ENCODE measurements at places on chromosomes 2 and 18.

DNA sequence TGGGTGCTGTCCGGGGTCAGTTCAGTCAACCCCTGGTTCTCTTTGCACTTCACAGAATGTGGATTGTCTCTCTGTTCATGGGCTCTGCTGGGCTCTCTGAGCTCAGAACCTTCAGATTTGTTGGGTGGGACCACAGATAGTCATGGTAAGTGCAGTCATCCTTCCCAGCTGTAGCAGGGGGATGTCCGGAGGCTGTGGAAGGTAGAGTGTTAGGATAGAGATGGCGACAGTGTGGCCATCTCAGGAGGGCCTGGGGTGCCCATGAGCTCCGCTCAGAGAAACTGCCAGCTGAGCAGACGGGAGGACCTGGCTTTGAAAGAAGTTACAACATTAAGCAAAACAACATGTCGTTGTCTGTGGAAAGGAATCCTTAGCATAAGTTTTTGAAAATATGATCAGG, 149.8 kb downstream of the FAM210A start:
- DNase-seq, result no peak

DNA sequence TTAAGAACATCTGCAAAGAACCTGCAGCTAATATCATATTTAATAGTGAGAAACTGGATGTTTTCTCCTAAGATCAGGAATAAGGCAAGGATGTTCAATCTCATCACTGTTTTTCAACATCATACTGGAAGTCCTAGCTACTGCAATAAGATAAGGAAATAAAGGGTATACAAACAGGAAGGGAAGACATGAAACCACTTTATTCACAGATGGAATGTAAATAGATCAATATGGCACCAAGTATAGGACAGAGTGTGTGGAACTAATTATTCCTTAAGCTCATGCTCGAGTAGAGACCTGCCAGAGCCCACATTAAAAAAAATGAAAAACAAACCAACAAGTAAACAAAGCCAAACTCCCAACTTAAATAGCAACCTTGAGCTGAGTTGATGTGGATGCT, 41.3 kb upstream of the TMEM247 start:
- DNase-seq, result no peak

DNA sequence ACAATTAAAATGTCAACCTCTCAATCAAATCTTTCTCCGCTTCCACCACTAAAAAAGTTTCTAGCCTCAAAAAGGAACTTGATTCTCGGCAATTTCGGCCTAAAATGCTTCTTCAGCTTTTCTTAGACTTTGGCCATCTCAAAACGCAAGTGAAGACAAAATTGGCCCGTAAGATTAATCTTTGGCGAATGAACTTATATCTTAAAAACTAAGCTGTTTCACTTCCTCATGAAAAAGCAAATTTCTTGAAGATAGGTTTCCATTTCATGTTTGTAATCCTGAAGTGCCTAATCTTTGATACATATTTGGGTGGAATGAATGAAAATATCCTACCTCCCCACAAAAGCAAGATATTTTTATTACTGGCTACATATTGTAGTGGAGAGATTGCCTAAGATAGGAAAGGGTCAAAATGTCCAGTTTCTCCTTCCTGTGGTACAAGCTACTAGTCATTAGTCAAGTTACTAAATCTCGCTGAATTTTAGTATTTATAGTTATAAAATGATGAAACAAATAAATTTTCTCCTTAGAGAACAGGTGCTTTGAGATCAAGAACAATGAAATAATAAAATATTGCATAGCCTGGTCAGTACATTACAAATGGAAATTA, 85.4 kb upstream of the ZEB2 start:
- DNase-seq, result no peak

DNA sequence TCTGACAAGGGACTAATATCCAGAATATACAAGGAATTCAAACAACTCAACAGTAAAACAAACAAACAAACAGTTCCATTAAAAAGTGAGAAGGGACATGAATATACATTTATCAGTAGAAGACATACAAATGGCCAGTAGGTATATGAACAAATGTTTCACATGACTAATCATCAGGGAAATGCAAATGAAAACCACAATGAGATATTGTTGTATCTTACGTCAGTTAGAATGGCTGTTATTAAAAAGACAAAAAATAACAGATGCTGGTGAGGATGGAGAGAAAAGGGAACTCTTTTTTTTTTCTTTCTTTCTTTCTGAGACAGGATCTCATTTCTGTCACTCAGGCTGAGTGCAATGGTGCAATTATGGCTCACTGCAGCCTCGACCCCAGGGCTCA, 175.5 kb downstream of the CAMKMT start:
- no peak for DNase-seq

- DNase-seq, result no peak
Measured at GRCh38 chr18:76463358-76463757, 31.7 kb downstream of the ZNF516 start.

GRCh38 chr2:125796784-125797183, 859.2 kb upstream of the GYPC start:
- DNase-seq, result no peak

DNA sequence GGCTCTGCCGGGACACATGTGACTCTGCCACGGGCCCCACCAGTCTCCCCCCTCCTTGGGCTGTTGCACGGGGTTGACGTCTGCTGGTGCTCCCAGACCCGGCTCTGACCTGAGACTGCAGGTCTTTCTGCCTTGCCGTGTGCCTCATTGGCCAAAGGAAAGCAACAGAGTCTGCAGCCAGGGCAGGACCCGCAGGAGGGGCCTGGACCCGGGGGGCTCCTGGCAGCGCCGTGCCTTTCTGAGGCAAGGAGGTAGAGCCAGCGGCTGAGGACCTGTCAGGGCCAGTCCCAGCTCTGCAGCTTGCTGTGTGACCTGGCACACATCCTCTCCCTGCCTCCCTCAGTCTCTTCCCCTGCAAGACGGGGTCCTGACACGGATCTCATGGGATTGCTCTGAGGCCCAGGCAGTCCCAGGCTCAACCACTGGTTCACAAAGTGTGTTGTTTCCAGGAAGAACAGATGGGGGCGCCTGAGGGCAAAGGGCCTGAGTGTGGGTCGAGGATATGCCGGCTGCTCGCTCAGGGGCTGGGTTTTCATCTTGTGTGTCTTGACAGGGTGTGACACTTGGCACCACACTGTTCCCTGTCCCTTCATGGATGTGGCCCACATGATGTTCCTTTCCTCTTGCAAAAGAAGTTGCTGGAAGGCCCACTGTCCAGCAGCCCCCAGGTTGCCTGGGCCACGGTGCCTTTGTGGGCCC, 9.0 kb downstream of the CAPN10 start:
- DNase-seq, result no peak

All from fibroblast of pulmonary artery (primary cell).